Stimulated activated CD4-positive, alpha-beta T cell treated with anti-CD3 and anti-CD28 coated beads, Interleukin-15, amount 100 ng/mL, for 24 hours (primary cell): ENCODE measurements at places on chromosomes 5 and 9.

DNA sequence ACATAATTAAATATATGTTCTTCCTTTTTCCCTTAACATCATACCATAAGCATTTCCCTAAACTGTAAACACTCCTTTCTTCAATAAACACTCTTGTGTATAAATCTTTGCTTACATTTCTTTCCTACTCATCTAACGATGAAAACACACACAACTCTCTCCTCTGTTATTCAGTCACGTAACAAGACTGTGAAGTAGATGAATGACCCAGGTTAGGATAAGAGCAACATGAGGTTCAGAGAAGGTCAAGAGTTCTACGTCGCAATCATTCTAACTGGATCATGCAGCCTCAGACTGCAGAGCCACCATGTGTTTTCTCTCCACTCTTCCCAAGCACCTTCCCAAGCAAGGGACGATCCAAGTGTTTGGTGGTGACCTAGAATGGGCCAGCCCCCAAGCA lies 70.5 kb upstream of the SPTLC1 start:
- DNase-seq = no peak

- DNase-seq = no peak
These were observed 9.1 kb upstream of the ANXA2R start for GRCh38 chr5:43049236-43049635.

DNA sequence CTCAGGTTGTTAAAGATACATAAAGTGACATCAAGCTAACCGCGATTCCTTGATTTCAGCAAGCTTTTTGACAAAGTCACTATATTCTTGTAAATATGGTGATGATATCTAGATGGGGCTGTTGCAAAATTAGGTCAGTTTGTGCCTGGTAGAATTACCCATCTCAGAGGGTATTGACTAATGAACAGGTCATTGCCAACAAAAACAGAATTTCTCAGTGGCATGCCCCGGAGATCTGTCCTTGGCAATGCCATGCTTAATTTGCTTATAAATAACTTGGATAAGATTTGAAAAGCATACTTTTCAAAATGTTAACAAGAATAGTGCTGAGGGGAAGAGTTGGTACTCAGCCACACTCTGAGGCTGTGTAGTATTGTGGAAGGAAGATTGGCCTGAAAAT lies 783.3 kb upstream of the SEMA6A start:
- DNase-seq = no peak

GRCh38 chr5:39775797-39776365 lies 351.1 kb upstream of the DAB2 start:
- no peak for DNase-seq

- no peak for DNase-seq
These were observed 5.4 kb downstream of the ATP10B start for GRCh38 chr5:160846642-160847041.

- no peak for DNase-seq
These were observed 36.9 kb downstream of the G3BP1 start for GRCh38 chr5:151808451-151809169.

DNA sequence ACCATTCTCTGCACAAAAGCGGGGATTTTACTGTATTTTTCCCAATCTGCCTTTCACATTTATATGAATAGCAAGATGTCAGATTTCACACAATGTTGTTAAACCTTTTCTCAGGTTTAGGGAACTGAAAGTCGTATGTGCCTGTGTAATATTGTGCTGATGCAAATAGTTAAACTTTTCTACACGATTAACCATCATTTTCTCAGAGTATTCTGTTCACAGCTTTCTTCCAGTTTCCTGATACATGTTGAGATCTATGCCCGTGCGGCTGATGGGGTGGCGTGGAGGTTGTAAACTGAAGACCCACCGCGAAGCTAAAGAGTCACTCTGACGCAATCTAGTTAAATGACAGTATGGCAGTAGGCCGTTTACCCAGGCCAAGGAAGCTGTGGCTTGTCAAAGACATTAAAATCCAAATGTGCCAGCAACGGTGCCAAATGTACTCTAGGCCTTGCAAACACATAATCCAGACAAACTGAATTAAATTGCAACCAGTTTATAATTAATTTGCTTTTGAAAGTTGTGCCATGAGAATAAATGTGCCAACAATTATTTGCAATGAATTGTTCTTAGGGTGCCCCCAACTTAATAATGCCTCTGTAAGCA lies 145.7 kb downstream of the EBF1 start:
- no peak for DNase-seq

DNA sequence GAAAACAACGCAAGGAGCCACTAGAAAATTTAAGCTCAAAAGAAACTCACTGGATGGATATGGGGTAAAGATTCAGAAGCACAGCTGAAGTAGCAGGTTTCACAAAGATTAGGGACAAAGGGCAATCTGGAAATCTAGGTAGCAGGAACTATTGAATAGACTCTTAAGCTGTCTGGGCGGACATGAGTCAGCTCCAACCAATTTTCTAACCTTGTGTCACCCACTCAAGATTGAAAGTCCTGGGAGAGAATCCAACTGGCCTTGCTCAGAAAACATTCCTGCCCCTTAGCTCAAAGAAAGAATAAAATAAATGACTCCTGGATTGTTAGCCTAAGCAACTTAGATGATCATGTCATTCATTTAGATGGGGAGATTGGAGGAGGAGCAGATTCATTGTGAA lies 69.2 kb downstream of the STK32A start:
- DNase-seq = no peak

DNA sequence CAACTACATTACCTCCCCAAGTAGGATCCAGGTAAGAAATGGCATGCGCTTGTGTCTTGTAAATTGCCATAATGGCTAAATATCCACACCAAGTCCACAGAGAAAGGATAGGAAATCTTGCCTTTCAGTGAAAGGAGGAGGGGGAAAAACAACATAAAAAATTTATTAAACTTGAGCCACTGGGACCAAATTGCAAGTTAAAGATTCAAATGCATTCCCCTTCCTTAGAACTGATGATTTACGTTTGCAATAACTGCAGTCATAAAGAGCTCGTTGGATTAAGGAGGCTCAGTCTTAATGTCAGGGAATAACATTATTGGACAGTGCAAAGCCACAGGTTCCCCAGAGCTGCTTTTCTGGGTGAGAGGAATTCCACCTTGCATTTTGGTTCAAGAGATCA lies 92.6 kb upstream of the SARDH start:
- no peak for DNase-seq

DNA sequence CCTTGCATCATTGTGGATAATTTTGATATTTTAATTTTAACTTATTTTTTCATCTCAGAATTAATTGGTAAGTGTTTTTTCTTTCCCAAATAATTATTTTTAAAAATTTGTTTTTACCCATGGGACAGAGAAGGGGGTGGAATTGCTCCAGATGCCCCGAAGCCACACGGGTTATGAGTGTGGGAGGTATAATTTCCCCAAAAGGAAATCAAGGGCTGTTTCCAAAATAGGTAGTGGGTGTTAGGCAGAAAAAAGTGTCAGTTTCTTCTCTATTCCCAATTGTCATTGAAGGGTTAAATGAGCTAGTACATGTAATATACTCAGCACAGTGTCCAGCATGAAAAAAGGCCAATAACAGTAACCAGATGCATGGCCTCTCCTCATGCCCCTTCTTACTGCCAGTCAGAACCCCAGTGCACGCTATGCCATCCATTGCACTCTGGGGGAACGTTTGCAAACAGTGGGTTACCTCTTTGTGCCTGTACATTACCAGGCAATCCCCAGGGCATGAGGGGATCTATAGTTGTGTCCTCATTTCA lies 36.4 kb upstream of the ANGPTL2 start:
- no peak for DNase-seq

DNA sequence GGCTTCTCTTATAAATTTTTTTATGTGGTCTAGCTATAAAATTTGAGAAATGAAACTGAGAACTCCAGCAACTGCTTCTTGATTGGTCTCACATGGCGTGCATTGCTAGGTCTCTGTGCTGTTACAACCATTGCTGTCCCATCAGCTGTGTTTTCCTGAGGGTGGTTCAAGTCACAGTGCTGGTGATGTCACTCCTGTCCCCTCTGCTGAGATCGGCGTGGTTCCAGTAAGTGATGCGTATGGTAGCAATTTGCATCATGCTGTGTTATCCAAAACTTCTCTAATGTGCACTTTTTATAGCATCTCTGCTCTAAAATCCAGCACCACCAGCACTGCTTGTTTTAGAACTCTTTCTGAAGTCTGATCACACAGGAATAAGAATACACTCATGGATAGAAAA lies 112.6 kb upstream of the ZNF608 start:
- no peak for DNase-seq

DNA sequence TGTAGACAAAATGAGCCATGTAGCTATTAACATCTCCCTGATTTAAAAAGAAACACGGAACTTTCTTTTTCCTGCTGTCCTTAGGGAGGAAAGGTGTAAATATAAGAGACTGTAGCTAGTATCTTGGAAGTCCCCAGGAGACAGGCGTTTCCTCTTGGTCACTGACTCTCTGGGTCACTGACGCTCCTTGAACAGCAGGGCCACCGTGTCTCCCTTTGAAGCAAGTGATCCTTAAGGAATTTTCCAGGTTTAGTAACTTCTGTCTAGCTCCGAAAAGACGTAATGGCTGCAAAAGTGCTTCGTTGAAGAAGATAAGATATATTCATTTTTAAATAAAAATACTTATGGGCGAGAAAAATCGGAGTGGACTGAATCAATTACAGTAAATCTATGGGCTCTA lies 745 bp upstream of the CLTA start:
- DNase-seq = no peak

DNA sequence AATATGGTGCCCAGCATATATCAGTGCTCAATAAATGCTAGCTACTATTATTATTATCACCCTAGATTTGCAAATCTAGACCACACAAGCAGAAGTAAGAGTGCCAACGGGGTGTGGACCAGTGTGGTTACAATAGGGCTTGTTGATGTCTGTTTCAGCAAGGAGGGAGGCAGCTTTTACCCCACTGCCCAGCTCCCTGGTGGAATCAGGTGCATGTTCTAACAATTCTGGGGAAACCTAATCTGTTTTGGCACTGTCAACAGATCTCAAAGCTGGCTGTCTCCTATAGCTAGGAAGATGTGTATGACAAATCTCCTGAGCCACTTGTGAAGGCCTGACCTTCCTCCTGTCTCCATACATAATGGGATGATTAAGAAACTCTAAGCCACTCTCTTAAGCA lies 5.7 kb downstream of the TGFBI start:
- no peak for DNase-seq

GRCh38 chr5:157324237-157324636 lies 58.3 kb downstream of the CYFIP2 start:
- DNase-seq = peak; percentile 38

- DNase-seq = no peak
These were observed 184.0 kb upstream of the ACTBL2 start for GRCh38 chr5:57666582-57666981.

GRCh38 chr9:13616491-13617035 lies 337.1 kb upstream of the MPDZ start:
- no peak for DNase-seq

- DNase-seq = no peak
These were observed 3.5 kb downstream of the GBA2 start for GRCh38 chr9:35745569-35745968.

DNA sequence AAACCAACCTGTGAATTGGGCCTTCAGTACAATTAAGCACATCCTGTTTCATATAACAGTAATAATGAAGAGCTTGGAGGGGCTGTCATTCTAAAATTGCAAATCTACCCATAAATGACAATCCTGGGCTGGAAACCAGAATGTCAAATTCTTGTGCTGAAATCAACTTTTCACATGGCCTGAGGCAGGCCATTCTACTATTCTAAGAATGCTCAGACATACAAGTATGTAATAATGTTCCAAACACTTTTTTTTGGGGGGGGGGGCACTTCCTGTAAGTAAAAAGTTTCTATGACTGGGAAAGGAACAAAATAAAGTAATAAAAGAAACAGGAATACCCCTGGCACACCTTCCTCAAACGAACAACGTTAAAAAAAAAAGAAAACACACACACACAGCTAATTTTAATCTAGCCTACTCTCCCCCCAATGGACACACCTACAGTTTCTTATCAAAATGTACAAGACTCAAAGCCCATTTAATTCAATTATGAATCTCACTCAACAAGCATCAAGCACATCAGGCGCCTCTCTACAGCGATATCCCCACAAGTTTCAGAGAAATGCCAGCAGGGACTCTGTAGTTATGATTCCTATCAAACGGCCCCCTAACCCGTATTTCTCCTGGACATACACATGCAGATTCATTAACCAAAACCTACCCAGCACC lies 1.4 kb downstream of the ETF1 start:
- no peak for DNase-seq

GRCh38 chr5:13640270-13640669 lies 304.2 kb downstream of the DNAH5 start:
- no peak for DNase-seq

DNA sequence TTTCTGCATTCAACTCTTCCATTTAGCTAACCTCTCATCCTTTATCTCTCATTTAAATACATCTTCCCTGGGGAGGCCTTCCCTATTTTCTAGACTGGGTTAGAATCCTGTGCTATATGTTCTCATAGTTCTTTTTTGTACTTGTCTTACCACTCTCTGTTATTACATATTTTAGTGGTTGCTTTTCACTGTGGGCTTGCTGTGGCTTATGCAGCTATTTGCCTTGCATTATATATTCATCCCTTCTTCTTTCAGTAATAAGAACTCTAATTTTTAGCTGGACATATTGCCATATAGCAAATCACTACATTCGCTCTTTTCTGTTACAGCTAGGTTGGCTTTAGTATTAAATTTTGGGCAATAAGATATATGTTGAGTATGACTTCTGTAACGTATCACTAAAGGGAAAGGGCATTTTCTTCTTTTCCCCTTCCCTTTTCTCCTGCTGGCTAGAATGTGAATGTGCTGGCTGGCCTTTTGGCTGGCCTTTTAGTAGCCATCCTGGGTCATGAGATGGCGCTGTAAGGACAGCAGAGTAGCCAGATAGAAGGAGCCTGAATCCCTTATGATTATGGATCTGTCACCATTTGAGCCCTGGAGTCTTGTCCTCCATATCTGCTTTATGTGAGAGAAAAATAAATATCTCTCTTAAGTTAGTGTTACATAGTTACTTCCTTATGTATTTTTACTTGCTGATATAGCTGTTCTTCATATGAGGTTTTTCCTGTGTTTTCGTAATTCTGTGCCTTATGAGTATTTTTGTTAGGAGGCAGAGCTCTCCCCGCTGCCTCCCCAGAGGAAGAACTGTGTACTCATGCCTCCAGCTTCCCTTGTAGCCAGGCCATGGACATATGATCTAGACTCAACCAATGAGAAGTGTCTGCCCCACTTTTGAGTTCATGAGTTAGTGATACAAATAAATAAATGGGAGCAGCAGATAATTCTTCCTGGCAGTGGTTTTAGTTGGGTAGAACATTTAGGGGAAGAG lies 65.8 kb downstream of the NDUFAF2 start:
- DNase-seq = no peak
